ENCODE measurements at places on chromosomes 1 and 21.

DNA sequence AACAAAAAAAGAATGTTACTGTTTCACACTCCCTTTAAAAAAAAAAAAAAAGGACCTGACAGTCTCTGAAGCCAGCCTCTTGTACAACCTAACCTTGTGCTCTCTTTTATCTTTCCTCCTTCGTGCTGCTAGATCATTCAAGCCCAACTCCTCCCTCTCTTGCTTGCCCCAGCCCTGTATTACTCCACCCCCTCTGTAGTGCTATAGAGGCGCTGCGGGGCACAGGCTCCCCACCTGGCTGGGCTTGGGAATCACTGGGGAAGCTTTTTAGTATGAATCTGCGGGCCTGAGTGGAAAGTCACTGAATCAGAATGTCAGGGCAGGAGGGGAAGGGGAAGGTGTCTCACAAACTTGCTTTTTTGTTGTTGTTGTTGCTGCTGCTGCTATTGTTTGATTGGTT is 383.7 kb upstream of the CAMK1G start:
- no peak for DNase-seq

DNA sequence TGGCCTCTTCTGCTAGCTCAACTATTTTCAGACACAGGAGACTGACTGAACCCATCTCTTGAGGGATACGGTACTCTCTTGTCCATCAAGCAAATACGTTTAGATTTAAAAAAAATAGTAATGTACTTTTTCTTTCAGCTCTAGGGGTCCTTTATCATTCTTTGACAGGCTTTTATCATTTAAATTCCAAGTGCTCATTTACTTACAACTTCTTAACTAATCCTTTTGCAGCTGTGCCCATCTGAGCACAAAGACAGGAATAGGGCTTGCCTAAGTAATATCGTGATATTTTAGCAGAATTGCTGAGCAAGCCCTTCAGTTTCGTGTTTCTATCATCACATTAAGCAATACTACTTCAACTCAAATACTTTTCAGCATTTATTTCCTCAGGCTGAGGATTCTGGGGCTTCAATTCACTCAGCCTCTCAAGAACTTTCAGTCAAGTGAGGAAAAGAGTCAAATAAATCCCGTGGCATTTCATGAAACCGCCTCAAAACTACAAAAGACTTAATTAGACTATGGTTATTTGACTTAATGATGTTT is 317.6 kb downstream of the BACH1 start:
- no peak for DNase-seq

DNA sequence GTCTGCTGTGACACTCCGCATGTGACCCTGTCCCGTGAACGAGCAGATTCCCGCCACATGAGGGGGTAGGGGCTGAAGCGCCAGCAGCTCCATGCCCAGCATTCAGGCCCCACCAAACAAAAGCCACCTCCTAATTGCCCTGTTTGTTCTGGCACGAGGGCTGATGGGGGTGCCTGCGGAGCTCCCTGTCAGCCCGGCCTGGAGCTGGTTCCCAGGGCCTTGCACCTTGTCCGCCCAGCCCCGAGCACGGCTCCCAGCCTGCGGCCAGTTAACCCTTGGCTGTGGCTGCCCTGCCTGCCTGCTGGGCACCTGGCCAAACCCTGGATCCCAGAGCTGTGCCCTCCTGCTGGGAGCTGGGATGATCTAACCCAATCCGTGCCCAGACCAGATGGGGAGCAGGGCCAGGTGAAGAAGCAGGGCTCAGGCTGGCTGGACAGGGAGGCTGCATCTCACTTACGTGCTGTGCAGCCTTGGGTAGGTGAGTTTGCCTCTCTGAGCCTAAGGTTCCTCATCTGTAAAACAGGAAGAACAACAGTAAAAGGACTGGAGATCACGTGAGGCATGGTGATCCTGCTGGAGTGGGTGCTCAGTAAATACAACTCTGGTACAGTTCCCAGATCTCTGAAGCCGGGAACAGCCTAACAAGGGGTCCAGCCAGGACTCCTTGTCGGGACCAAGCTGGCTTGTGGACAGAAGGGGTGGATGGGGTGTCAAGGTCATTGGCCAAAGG is 110.9 kb upstream of the IFFO2 start:
- no peak for DNase-seq

- no peak for DNase-seq
These were observed 4.3 kb downstream of the ADAMTS1 start for GRCh38 chr21:26840912-26841311.

GRCh38 chr1:226661965-226662364 is 77.1 kb downstream of the ITPKB start:
- DNase-seq = no peak

DNA sequence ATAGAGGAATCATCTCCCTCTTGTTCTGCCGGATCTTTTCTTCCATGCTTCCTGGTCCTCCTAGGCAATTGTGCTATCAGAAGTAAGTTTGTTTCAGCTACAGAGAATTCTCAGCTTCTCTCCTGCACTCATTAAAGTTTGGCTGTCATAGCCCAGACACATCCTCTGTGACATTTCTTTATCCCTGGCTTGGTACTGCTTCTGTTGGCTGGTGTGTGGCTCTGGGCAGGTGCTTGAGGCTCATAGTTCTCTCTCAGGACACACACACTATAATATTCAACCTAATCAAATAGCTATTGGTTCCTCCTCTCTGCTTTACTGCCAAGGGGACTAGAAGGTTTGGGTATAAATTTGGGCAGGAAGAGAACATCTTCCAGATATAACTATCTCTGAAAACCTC is 172.1 kb downstream of the ROR1 start:
- DNase-seq = no peak

DNA sequence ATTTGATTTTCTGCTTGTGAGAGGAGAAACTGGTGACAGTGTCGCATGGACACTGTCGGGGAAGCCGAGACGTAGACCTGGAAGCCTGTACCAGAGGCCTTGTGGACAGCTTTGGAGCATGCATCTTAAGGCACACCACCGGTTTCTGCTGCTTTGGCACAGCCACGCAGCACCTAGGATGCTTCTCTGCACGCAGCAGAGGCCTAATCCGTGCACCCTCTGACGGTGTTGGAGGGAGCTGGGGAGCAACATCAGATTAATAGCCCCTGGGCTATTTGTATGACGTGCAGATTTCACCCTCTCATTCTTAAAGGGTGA is 30.3 kb downstream of the TEX35 start:
- DNase-seq = no peak
